ENCODE measurements at places on chromosomes 16 and 17. TPM values are rescaled to one million over a fixed set of nuclear protein-coding genes. Genes with fewer than 3 reads are reported as not detected.

PYDC1 gene
- total RNA-seq: not detected

ANKRD40CL gene
- not detected for total RNA-seq

NUPR1 gene
- 3.8 TPM for total RNA-seq

ZNF469 gene
- total RNA-seq: 1.0 TPM

KRTAP4-3 gene
- total RNA-seq: not detected

HSD11B2 gene
- 0.23 TPM for total RNA-seq

HOXB2 gene
- total RNA-seq: 5.2 TPM

CYBA gene
- total RNA-seq: 286 TPM

VMO1 gene
- 0.51 TPM for total RNA-seq

C1QL1 gene
- 0.14 TPM for total RNA-seq

TRIM72 gene
- total RNA-seq: not detected

KRT36 gene
- total RNA-seq: 0.14 TPM

GAS7 gene
- total RNA-seq: 6.7 TPM

SGF29 gene
- total RNA-seq: 8.7 TPM

TPSG1 gene
- not detected for total RNA-seq

DNAI2 gene
- not detected for total RNA-seq

HBA1 gene
- total RNA-seq: not detected

CSHL1 gene
- not detected for total RNA-seq

C17orf50 gene
- not detected for total RNA-seq

IRF8 gene
- 2.4 TPM for total RNA-seq

PRR29 gene
- 0.85 TPM for total RNA-seq

C16orf96 gene
- not detected for total RNA-seq

CES3 gene
- total RNA-seq: not detected

MPP2 gene
- 0.34 TPM for total RNA-seq

KRT12 gene
- total RNA-seq: not detected

PRRT2 gene
- total RNA-seq: not detected

HSF5 gene
- total RNA-seq: 0.05 TPM

CDR2L gene
- total RNA-seq: 23.5 TPM

ITGB4 gene
- total RNA-seq: 125 TPM

LRRC37A2 gene
- 5.1 TPM for total RNA-seq
